Left lung (tissue), 14 donors: ENCODE measurements at places on chromosomes 11 and 22. TPM values are rescaled to one million over a fixed set of nuclear protein-coding genes. Genes with fewer than 3 reads are reported as not detected.

The STK33 gene
- 16.9 TPM for total RNA-seq

The BET1L gene
- total RNA-seq, result 46.0 TPM

The IL10RA gene
- 21.2 TPM for total RNA-seq

The POU2AF1 gene
- total RNA-seq, result 1.3 TPM

The PTDSS2 gene
- 25.6 TPM for total RNA-seq

The GDPD4 gene
- total RNA-seq, result not detected

The SPDYC gene
- not detected for total RNA-seq

The ACCSL gene
- total RNA-seq, result not detected

The SAA4 gene
- total RNA-seq, result not detected

The MDK gene
- 121 TPM for total RNA-seq

The GP1BB gene
- not detected for total RNA-seq
